NCI-H345 (cell line): ENCODE measurements at places on chromosomes 7 and 10.

- DNase-seq = no peak
Measured at GRCh38 chr7:159102681-159103381, 41.8 kb downstream of the VIPR2 start.

- no peak for DNase-seq
Measured at GRCh38 chr7:47119261-47119865, 462.5 kb downstream of the TNS3 start.

DNA sequence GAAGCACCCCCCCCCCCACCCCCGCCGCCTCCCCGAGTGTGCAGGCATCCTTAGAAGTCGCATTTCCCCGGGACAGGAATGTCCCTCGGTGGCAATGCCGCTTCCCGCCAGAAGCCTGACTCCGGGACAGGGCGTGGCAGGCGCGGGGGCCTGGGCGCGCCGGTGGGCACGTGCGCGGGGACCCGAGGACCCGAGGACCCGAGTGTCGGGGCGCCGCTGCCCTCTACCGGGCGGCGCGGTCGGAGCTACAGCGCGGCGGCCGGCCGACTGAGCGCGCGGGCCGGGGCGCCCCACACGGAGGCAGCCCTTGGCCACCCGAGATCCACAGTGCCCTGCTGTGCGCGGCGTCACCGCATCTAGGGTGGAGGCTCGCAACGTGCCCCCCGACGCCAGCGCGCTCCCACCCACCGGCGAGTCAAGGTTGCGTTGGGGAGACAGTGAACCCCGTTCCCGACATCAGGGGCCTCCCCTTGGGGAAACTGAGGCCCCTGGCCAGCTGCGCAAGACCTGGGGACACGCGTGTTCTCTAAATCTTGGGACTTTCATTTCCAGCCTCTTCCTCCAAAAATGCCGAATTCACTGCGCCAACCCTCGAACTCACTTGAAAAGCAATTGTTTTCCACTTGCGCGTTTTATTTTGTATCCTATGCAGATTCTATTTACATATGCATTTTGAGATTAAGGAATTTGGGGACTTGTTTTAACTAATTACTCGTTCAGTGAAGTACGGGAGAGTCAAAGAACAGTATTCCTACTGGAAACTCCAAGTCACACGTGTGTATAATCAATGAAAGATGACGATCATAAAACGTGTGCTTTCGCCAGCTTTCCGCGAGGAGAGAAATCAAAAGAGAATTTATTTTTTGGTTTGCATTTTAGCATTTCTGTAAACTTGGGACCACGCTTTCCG lies 3.1 kb upstream of the CUX1 start:
- DNase-seq = peak; percentile 35

- DNase-seq = peak; percentile 60
Measured at GRCh38 chr7:128425850-128426249, 16.1 kb upstream of the IMPDH1 start.

- peak; percentile 22 for DNase-seq
Measured at GRCh38 chr7:4769761-4770160, 5.7 kb upstream of the AP5Z1 start.

DNA sequence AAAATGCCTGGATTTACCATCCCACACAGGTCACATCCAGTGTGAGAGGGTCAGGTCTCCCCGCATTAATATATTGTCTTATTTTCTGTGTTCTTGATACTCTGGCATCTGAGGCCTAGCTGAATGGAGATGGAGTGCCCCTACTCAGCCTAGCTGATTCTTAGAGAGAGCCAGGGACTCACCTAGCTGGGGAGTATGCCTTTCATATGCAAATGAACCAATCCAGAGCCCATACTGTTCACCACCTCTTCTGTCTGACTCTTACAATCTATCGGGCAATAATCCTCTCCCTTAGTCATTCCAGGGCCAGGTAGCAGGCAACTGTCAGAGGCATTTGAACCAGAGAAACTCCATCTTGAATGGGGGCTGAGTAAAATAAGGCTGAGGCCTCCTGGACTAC lies 46.3 kb downstream of the LBX1 start:
- no peak for DNase-seq

- no peak for DNase-seq
Measured at GRCh38 chr10:110274647-110275046, 30.1 kb downstream of the SMNDC1 start.
